ENCODE measurements at places on chromosomes 16 and 17.
A peak's percentile ranks its signal among the peaks of the same experiment; 100 is the strongest.

GRCh38 chr17:69466905-69467667 is 52.6 kb downstream of the MAP2K6 start:
- DNase-seq, result no peak

DNA sequence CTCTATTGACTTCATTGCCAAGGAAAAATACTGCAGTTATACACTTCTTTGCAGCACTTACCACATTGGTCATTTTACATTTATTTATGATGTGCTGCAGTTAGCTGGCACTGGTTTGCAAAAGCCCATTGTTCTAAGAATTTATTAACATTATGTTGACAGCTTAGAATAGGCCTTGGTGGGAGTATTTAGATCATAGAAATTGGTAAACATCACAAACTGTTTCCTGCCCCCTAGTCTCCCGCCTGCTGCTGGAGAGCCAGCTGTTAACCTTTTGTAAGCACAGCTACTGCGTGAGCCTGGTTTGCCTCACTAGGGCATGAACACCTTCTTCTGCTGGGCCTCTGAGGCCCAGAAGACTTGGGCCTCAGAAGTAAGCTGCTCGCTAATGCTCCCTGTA is 651.4 kb upstream of the GOT2 start:
- no peak for DNase-seq

DNA sequence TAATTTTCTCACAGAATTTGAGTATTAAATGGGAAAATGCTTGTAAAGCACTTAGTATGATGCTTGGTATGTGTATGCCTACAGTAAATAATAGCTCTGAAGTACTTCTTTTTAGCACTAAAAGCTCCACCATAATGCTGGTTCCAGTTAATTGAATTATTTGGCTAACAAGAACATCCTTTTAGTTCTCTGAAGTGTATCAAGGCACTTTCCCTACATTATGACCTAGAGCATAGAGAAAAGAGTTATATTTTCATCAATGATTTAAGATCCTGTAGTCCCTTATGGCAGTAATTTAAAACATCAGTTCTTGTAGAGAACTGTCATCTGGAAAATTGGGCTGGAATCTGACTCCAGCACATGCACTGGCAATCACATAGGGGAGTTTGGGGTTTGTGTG is 21.9 kb upstream of the PHAF1 start:
- no peak for DNase-seq

DNA sequence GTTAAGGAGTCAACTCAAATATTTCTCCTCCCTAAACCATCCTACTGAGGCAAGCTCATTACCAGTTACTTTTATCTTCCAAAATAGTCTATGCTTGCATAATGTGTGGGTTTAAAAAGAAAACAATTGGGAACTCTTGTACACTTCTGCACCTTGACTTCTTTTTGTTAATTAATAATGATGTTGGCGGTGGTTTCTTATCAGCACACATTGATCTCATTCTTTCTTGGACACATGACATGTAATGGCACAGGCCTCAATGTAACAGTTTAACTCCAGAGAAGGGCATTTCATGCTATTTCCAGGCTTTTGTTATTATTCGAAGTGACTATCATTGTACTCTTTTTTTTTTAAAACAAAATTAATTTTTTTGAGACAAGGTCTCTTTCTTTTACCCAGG is 7.8 kb downstream of the PLCG2 start:
- DNase-seq, result no peak

GRCh38 chr17:4003131-4003500 is 38.9 kb upstream of the ATP2A3 start:
- no peak for DNase-seq

GRCh38 chr17:17484451-17484899 is 7.7 kb downstream of the MED9 start:
- peak; percentile 9 for DNase-seq

- no peak for DNase-seq
These were observed 668 bp upstream of the UNK start for GRCh38 chr17:75783803-75784472.

DNA sequence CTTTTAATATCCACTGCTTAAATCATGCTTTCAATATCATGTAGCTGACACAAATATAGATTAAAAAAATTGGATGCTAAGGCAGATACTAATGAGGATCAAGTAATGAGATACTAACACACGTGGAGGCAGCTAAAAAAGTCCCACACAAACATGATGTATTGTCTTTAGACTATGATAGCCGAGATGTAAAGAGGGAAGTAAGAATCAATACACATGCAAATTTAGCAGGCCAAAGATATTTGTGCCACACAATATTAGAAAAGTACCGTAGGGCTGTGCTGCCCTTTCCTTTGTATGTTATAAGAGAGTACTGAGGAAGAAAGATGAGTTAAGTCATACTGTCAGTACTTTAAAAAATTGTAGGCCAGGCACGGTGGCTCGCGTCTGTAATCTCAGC is 51.4 kb upstream of the STAC2 start:
- DNase-seq, result no peak

DNA sequence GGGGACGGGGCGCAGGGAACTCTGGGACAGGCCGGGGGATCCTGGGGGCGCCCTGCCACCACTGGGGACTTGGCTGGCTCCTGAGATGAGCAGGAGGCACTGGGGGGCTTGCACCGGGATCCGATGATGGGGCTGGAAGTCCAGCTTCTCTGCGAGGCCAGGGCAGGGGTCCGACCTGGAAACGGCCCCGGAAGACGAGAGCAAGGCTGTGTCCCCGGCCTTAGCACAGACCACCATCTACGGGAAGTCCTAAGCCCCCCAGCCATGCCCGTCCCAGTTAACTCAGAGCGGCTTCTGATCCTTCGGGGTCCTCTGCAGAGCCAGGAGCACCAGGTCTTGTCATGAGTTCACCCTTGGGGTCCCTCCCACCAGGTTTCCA is 573 bp downstream of the CDT1 start:
- no peak for DNase-seq

DNA sequence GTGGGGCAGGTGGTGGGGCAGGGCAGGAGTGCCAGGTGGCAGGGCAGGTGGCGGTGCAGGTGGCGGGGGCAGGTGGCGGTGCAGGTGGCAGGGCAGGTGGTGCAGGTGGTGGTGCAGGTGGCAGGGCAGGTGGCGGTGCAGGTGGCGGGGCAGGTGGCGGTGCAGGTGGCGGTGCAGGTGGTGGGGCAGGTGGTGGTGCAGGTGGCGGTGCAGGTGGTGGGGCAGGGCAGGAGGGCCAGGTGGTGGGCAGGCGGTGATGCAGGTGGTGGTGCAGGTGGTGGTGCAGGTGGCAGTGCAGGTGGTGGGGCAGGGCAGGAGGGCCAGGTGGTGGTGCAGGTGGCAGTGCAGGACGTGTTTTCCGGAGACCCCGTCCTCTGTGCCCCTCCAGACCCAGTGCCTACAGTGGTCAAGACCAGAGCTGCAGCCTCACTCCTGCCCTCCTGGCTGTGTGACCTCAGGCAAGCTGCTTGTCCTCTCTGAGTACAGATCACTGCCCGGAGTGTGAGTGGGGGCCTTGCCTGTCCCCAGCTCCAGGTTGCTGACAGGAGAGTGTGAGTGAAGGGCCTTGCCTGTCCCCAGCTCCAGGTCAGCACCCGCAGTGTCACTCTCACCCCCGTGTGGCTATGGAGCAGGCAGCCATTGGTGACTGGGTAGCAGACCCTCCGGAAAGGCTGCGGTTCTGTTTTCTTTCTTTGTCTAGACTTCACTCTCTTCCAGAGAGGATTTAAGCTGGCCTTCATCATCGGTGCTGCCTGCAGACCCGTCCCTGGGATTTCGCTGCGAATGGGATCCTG is 16.1 kb upstream of the NPTX1 start:
- DNase-seq, result no peak

DNA sequence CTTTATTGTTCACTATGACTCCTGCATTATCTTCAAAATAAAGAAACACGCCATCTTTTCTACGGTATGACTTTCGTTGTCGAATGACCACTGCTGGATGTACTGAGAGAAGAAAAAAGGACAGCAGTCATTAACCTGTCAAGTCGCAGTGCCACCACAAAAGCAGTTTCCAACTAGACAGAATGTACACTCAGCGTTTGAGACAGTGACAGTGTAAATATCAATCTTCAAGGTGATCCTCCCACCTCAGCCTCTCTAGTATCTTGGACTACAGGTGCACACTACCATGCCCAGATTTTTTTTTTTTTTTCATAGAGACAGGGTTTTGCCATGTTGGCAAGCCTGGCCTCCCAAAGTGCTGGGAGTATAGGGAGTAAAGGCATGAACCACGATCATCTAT is 3.1 kb downstream of the RPL23 start:
- no peak for DNase-seq

DNA sequence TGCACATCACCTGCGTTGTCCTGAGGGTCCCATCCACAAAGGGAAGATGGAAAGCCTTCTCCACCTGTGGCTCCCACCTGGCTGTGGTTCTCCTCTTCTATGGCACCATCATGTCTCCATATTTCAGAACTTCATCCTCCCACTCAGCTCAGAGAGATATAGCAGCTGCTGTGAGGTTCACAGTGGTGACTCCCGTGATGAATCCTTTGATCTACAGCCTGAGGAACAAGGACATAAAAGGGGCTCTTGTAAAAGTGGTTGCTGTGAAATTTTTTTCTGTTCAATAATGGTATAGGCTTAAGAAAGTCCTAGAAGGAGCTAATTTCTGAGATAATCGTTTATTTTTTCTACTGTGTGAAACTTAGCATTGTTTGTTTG is 18.7 kb downstream of the ZNF200 start:
- DNase-seq, result no peak

DNA sequence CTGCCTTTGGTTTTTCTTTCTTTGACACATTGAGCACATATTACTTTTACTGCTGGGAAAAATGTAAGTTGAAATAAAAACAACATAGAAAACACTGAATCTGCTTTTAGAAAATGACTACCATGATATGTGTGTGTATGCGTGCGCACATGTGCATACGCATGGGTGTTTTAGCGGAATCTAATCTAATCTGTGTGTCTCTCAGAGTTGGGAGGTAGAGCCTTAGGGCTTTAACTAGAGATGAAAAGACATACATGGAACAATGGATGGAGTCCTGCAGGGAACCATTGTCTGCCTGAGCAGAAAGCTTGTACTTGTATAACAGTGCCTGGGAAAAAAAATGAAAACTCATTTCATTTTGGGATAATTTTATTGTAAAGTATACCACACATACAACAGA is 12.4 kb downstream of the SLFN5 start:
- no peak for DNase-seq

DNA sequence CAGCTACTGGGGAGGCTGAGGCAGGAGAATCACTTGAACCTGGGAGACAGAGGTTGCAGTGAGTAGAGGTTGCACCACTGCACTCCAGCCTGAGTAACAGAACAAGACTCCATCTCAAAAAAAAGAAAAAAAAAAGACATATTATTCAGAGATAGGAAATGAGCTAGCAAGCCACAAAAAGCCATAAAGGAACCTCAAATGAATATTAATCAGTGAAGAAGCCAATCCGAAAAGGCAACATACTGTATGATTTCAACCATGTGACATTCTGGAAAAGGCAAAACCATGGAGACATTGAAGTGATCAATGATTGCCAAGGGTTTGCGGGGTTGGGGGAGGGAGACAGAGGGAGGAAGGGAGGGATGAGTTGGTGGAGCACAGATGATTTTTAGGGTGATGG is 8.4 kb upstream of the EXOC7 start:
- DNase-seq, result no peak

- no peak for DNase-seq
These were observed 14.7 kb downstream of the LRRC75A start for GRCh38 chr17:16477255-16477654.

DNA sequence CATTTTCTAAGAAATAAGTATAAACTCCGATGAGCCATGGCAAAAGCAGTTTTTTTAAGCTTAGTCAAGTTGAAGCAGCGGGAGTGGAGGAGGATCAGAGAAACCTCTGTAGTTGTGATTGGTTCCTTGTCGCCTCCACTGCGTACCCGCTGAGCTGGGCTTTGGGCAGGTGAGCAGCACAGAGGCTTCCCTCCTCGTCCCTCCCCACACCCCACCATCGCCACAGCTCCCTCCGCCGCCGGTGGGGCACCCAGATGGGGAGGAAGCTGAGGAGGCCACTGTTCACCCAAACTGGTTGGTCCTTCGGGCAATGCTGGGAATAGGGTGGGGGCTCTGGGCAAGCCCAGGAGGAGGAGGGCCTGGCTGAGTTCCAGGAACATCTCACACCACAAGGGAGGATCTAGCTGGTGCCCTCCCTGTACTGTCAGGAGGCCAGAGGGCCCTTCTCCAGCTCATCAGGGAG is 5.2 kb upstream of the MRPL38 start:
- DNase-seq, result no peak

- no peak for DNase-seq
These were observed 933 bp downstream of the CCR7 start for GRCh38 chr17:40564195-40564882.

GRCh38 chr17:28874750-28875149 is 19.9 kb downstream of the ERAL1 start:
- no peak for DNase-seq

DNA sequence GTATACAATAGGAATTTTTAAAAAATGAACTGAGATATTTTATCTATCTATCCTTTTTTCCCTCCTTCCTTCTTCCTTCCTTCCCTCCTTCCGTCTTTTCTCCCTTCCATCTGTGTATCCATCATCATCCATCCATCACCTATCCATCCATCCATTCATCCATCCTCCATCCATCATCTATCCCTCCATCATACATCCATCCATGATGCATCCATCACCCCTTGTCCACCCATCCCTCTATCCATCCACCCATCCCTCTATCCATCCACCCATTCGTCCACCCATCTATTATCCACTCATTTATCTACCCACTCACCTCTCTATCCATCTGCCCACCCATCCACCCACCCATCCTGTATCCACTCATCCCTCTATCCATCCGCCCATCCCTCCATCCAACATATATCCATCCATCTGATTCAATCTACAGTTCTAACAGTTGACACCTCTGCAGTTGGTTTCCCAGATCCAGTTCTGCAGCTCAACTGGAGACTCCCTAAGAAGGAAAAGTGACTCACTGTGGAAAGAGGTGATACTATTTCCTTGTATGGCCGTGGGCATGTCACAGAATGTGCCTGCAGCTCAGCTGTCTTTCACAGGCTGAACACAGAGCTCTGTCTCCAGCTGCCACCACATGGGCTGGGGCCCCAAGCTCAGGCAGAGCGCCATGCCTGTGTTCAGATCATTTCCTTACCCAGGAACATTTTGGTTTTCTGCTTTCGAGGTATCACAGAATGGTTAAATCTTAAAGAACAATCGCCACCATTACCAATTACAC is 130.8 kb downstream of the XYLT1 start:
- DNase-seq, result peak; percentile 10

DNA sequence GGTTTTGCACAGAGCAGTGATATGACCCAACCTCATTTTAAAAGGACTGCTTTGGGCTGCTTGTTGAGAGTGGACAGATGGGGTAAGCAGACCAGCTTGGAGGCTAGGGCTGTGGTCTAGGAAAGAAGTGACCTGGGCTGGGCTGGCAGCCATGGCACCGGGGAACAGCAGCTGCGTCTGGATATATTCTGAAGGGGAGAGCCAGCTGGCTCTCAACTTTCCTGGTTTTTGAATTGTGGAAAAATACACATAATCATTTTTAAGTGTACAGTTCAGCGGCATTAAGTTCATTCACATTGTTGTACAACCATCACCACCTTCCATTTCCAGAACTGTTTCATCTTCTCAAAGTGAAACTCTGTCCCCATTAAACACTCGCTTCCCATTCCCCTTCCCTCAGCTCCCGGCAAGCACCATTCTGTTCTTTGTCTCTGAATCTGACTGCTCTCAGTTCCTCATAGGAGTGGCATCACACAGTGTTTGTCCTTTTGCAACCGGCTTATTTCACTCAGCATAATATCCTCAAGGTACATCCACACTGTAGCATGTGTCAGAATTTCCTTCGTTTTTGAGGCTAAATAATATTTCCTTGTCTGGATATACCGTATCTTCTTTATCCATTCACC is 113.2 kb downstream of the SPECC1 start:
- DNase-seq, result no peak

Data from Kasumi-1 (cell line).